Amniotic stem cell (primary cell): ENCODE measurements at places on chromosomes 12 and 14.
A peak's percentile ranks its signal among the peaks of the same experiment; 100 is the strongest.

- no peak for DNase-seq
These were observed 17.2 kb downstream of the PLEKHG3 start for GRCh38 chr14:64721391-64721791.

DNA sequence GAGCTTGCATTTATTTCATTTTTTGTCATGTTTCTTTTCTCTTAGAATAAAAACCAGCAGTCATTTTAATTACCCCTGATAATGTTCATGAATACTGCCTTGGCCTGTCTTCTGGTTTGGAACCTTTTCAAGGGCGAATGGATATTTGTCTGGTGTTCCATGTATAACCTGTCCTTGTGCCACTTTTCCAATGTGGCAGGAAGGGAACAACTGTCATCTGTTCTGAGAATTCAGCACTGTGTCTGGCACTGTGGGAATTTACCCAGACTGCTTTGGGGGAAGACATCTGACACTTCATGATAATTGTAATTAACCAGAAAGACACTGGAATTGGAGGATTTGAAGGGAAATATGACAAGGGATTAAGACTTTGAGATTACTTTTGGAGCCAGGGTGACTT is 352.8 kb downstream of the APAF1 start:
- no peak for DNase-seq

DNA sequence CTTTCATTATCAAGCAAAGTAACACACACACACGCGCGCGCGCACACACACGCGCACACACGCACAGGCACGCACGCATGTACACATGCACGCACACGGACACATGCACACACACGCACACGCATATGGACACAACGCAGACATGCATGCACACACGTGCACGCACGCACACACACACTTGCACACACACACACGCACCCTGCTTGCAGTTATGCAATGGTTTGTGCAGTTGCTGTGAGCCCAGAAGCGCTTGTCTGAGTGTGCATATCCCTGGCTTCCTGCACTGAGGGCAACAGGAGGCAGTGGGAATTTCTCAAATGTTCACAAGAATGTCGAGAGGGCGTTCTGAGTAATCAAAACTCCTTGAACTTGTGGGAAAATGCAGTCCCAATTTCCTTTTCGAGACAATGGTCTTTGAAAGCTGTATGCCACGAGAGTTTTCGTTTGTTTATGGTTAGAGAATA is 41.6 kb downstream of the NFKBIA start:
- DNase-seq, result no peak

DNA sequence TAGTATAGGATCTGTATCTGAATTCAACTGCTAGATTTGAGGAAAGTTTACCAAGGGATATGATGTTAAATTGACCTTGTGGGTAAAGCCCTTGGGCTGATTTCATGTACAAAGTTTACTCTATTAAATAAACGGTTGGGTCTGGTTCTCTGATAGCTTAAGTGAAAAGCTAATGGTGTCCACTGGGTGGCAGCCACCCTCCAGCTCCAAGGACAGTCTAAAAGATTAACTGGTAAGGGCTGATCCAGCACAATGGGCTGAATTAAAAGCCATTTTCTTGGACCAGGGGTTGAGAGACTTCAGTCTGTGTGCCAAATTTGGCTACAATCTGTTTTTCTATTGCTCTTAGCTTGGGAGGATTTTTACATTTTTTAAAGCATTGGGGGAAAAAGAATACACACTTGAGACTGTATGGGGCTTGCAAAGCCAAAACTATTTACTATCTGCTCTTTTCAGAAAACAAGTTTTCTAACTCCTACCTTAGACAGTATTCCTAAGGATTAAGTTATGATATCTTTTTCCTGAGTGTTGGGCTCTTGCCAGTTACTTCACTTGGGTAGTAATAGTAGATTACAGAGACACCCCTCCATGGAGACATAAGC is 116.5 kb downstream of the GPHN start:
- DNase-seq, result peak; percentile 24

DNA sequence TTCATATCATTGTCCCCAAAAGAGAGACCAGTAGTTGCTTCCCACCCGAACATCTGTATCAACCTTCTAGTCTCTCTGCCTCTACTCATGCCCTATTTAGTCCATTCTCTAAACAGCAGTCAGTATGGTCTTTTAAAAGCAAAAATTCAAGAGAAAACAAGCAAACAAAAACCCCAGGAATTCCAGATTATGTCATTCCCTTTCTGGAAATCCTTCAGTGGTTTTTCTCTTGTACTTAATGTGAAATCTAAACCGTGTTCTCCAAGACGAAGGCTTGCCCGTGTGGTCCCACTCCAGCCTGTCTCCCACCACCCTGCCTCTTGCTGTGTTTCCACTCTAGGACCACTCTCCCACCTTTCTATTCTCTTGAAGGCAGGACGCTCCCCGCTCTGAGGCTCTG is 90.8 kb downstream of the TMEM30B start:
- DNase-seq, result no peak

DNA sequence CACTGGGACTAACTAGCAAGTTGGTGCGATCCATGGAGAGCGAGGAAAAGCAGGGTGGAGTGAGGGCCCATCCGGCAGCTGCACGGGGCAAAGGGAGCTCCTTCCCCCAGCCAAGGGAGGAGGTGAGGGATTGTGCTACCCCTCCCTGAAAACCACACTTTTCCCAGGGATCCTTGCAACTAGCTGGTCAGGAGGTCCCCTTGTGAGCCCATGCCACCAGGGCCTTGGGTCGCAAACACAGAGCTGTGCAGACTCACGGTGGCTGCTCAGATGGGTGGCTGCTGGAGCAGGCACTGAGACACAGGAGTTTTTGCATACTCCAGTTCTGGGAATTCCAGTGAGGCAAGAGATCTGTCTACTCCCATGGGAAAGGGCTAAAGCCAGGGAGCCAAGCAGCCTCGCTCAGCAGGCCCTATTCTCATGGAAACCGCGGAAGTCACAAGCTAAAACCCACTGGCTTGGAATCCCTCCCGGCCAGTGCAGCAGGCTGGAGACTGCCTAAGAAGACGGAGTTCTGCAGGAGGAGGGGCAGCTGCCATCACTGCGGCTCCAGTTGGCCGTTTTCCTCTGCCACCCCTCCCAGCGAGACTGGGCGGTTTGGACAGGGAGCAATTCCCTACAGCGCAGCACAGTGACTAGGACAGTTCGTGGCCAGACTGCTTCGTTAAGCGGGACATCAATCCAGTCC is 10.9 kb upstream of the ZNF705A start:
- DNase-seq, result no peak

GRCh38 chr14:101247842-101248725 is 313.2 kb upstream of the DIO3 start:
- no peak for DNase-seq

- no peak for DNase-seq
These were observed 118.4 kb upstream of the FZD10 start for GRCh38 chr12:130043685-130044406.

DNA sequence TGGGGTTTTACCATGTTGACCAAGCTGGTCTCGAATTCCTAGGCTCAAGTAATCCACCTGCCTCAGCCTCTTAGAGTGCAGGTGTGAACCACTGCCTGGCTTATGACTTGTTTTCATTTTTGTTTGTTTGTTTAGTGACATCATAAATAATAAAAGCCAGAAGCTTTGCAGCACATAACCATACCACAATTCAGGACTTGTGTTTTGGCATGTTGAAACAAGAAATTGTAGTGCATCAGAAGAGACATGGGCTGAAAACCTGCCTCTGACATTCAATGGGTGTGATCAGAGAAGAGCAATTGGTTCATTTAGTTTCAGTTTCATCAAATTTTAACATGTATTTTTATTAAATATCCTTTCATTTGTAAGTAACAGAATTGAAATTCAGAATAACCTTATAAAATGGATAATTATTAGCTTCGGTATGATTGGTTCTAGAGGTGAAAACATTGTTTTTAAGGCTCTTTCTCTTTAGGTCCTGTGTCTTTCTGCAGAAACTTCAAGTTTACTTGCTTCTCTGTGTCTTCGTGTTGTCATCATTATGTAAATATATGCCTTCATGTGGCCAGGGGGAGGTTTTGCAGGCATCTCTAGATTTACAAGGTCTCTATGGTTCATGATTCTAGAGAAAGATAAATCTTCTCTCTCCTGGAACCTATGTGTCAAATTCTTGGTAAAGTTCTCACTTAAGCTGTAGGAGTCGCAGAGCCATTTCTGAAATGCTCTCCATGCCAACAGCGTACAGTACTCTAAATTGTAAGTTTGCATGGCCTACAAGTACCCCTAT is 312.0 kb downstream of the KCNC2 start:
- DNase-seq, result no peak

- no peak for DNase-seq
These were observed 146.4 kb upstream of the ARHGAP5 start for GRCh38 chr14:31930493-31931240.

- DNase-seq, result no peak
These were observed 10.1 kb downstream of the SHMT2 start for GRCh38 chr12:57239587-57240065.

GRCh38 chr14:24851837-24852236 is 198.1 kb downstream of the STXBP6 start:
- no peak for DNase-seq

DNA sequence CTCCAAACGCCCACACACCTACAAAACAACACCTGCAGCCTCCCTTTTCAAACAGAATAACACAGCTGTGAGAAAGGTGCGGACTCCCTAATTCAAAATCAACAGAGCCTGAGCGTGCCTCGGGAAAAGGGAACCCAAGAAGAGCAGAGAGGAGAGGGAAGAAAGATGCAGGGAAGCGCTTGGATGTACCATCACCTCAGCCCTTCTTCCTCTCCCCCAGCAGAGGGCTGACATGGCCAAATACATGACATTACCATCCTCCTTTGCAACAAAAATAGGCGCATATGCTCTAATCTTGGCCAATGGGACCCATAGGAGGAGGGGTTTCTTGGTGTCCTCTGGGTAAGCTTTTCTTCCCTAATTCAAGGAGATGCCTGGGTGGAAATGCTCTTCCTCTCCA is 78.0 kb downstream of the CPSF2 start:
- no peak for DNase-seq

- no peak for DNase-seq
These were observed 1.4 kb upstream of the RAB5B start for GRCh38 chr12:55972456-55972855.

GRCh38 chr12:22625762-22626294 is 857 bp downstream of the ETNK1 start:
- DNase-seq, result no peak

DNA sequence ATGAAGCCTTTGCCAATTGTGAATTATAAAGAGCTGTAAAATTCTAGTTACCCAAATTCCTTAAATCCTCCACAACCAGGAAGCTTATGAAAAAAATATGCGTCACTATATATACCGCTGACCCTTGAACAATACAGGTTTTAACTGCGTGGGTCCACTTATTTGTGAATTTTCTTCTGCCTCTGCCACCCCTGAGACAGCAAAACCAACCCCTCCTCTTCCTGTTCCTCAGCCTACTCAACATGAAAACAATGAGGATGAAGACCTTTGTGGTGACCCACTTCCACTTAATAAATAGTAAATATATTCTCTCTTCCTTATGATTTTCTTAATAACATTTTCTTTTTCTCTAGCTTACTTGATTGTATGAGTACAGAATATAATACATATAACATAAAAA is 42.2 kb downstream of the CMKLR1 start:
- DNase-seq, result no peak

- no peak for DNase-seq
These were observed 327.2 kb downstream of the BTG1 start for GRCh38 chr12:91818227-91819131.

- no peak for DNase-seq
These were observed 4.5 kb upstream of the BRF1 start for GRCh38 chr14:105305345-105305744.

- DNase-seq, result no peak
These were observed 14.7 kb upstream of the TBX3 start for GRCh38 chr12:114698566-114699163.

GRCh38 chr12:52321418-52321817 is 220 bp upstream of the KRT83 start:
- no peak for DNase-seq

GRCh38 chr14:99718031-99718810 is 34.1 kb downstream of the CYP46A1 start:
- no peak for DNase-seq

- DNase-seq, result no peak
These were observed 115.4 kb downstream of the GCH1 start for GRCh38 chr14:54787261-54787660.

GRCh38 chr14:72652179-72652578 is 241.7 kb downstream of the DPF3 start:
- DNase-seq, result no peak

DNA sequence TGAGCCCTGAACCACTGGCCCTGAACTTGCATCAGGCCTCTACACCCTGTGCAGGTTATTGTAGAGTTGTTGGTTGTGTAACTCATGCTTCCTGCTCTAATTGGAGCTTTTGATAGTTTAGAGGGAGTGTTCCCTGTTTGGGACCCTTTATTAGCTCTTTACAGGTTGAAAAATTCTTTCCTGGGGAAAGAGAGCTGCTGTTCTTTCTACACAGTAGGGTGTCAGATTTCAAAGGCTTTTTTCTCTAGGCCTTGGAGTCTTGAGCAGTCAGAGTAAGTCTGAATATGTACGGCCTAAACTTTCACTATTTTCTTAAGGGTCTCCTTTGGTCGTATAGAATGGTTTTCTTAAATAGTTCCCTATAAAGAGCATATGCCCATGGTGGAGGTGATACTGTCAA is 60.8 kb upstream of the NEDD1 start:
- no peak for DNase-seq

DNA sequence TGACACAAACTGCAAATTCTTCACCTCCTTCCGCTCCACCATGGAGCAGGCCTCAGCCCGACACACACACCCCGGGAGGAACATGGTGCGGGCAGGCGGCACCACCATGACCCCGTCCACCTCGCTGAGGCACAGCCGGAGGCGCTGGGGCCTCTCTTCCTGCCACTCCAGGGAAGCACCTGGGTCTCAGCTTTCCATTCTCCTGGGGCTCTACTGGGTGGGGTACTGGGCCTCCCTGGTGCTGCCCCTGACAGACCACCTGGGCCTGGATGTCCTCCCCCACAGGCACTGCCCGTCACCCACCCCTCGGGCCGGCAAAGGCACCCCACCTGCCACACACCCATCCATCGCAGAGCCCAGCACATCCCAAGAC is 9.9 kb downstream of the AKT1 start:
- no peak for DNase-seq

- no peak for DNase-seq
These were observed 694 bp upstream of the PTGES3 start for GRCh38 chr12:56688846-56689109.

DNA sequence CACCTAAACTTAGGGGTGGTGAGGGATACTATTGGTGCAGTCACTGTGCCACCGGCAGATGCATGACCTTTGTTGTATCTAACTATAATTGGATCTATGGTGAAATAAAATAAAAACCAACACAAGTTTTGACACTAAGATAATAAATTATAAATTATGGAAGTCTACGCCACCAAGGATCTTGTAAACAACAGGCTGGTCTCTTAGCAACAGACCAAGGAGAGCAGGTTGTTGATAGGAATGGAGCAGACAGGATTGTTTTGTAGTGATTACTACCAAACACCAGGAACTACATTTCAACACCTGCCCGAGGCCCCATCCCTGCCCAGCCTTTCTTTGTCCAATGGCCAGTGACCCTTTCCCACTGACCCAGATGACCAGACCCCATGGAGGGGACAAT is 1178.0 kb downstream of the VRK1 start:
- no peak for DNase-seq
